Activated CD4-positive, CD25-positive, alpha-beta regulatory T cell treated with anti-CD3 and anti-CD28 coated beads, Interleukin-2, amount 50 U/mL, for 16 hours (primary cell): ENCODE measurements at places on chromosomes 1 and 21.

- no peak for DNase-seq
These were observed 357.3 kb downstream of the PTBP2 start for GRCh38 chr1:97078872-97079271.

DNA sequence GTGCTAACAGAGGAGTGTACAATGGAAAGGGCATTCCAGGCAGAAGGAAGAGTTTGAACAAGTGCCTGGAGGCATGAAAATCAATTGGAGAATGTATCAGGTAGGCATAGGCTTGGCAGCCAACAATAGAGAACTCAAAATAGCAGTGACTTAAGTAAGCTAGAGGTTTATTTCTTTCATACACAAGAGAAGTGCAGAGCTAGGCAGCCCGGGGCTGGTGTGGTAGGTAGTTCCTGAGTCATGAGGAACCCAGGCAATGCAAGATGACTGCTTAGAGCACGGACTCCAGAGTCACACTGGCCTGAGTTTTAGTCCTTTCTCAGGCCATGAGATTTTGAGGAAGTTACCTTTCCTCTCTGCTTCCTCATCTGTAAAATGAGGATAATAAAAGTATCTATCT, 74.8 kb upstream of the LRRN2 start:
- DNase-seq: no peak

GRCh38 chr1:244113532-244114320, 62.6 kb downstream of the ZBTB18 start:
- no peak for DNase-seq

GRCh38 chr1:22751124-22751531, 40.5 kb downstream of the EPHB2 start:
- DNase-seq: no peak

DNA sequence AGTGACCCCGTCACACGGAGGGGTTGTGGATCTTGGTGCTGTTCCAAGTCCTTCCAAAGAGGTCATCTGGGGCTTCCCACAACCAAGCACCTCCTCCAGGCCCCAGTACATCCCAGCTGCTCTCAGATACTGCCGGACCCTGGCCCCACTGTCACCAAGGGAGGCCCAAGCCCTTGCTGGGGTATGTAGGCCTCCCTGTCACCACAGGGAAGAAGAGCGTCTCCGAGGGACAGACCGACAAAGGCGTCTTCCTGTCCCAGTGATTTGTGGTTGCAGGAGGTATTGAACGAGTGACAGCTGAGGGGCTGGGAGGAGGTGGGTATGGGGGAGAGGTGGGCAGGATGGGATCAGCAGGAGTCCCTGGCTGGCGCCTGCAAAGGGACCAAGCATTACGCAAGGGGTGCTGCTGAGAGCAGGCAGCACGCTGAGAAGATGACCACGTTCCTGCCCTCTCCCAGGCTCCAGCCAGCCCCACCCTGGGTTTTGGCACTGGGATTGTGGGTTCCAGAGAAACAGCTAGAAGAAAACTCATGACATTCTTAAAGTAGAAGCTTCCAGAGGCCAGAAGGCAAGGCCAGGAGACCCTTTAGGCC, 29.7 kb downstream of the LRP8 start:
- no peak for DNase-seq

GRCh38 chr1:38508232-38508631, 351.3 kb downstream of the RRAGC start:
- no peak for DNase-seq

- no peak for DNase-seq
These were observed 445.0 kb downstream of the SETD4 start for GRCh38 chr21:35615325-35615724.

- DNase-seq: no peak
These were observed 9.5 kb downstream of the TRAF5 start for GRCh38 chr1:211336161-211336560.

- no peak for DNase-seq
These were observed 151.0 kb upstream of the RAB4A start for GRCh38 chr1:229119876-229120275.
